ENCODE measurements at places on chromosomes 12 and 14.

GRCh38 chr12:64951944-64952343 lies 127.5 kb downstream of the TBC1D30 start:
- peak; percentile 5 for DNase-seq

DNA sequence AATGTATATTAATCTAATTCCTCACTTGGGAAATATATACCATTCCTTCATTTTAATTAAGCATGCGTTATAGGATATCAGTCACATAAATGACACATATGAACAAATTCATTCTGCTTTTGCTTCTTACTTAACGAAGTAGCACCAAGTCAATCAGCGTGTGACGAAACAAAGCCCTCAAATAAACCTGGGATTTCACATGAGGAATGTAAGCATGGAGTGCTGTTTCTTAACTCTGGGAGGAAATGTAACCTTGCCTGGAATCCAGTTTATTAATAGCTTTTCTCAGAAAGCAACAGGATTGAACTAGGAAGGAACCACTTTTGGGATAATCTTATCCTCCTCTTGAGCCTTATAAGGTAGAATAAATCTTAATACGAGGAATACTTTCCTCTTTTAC lies 72.0 kb downstream of the NIN start:
- DNase-seq: no peak

GRCh38 chr14:93969082-93969828 lies 7.1 kb downstream of the ASB2 start:
- no peak for DNase-seq

DNA sequence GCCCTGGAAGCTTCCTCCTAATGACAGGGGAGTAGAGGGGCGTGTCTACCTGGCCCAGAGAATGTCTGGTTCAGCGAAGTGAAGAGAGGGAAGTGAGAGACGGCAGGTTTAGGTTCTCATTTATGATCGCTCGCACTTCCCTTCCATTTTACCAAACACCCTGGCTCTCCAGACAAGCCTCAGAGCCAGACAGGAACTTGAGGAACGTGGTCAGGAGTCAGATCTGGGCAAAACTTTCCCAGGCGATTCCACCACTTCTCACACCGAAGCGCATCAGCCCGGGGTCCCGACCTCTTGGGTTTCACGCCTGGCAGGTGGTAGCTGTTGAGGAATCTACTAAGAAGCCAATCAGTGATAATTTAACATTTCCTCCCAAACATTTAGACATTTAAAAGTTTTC lies 21.3 kb downstream of the ACTN1 start:
- no peak for DNase-seq
